Activated CD4-positive, alpha-beta T cell treated with anti-CD3 and anti-CD28 coated beads for 24 hours (primary cell): ENCODE measurements at places on chromosomes 12 and 14.

DNA sequence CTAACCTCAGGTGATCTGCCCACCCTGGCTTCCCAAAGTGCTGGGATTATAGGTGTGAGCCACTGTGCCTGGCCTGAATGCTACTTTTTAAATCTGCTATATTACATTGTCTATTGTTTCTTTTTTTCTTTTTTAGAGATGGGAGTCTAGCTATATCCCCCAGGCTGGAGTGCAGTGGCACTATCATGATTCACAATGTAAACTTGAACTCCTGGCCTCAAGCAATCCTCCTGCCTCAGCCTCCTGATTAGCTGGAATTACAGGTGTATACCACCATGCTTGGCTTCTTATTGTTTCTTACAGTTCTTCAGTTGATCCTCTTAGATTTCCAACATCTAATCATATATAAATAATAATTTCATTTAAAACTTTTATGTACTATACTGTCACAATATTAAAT, 15.3 kb upstream of the WDR20 start:
- no peak for DNase-seq

DNA sequence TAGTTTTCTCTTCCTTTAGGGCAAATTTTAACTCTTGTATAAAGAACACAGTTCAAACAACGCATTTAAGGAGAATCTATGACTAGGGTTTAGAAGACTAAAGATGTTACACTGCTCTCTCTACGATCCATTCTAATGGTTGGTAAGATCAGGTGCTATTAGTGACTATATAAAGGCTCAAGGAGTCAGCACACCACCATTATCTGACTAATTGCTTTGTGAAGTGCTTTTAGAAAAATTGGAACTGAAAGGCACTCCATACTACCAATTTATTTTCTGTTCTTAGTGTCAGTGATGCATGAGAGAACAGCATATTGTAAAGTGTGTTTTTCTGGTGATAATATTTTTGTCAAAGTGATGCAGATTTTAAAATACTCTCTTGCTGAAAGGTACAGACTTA, 136.8 kb downstream of the SYT1 start:
- DNase-seq: no peak

DNA sequence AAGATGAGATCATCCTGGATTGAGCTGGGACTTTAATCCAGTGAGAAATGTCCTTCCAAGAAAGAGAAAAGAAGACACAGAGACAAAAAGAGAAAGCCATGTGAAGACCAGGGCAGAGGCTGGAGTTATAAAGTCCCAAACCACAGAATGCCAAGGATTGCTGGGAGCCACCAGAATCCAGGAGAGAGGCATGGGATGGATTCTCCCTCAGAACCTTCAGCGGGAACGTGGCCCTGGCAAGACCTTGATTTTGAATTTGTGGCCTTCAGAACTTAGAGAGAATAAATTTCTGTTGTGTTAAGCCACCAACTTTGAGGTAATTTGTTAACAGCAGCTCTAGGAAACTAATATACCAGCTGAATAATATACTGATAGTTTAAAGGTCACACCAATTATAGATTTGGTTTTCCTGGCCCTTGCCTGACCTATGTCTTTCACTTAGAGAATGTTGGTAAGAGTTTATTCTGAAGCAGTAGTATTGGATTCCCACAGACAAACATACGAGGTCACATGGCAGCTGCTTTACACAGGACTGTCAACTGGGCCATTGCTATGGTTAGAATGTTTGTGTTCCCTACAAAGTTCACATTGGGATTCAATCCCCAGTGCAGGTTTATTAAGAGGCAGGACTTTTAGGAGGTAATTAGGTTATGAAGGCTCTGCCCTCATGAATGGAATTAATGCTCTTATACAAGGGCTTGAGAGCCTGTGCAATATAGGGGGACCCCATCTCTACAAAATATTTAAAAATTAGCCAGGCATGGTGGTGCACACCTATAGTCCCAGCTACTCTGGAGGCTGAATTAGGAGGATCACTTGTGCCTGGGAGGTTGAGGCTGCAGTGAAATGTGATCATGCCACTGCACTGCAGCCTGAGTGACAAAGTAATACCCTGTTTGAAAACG, 156.5 kb upstream of the EEA1 start:
- no peak for DNase-seq

DNA sequence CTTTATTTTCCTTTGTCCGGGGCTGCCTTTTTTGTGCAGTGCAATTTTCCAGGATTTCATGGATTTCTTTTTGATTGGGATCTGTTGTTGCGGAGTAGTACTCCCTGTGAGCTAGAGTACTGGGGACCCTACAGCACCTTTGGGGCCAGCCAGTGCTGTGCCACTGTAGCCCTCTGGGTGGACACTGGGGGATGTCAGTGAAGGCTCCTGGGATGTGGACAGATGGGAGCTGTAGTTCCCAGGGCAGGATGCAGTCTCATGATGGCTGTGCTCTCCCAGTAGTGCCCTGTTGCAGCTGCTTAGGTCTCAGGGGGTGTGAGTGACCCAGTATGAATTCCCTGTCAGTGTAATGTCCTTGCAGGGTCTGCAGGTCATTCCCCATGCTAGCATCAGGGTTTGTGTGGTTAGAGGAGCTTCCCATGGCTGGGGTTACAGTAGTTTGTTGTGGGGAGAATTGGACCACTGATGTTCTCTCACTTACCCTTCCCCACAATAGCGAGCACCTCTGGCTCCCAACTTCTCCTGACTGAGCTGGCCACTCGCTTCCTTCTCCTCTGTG, 72.2 kb downstream of the BRMS1L start:
- DNase-seq: no peak

- no peak for DNase-seq
These were observed 104.7 kb downstream of the VEZT start for GRCh38 chr12:95322326-95322725.

DNA sequence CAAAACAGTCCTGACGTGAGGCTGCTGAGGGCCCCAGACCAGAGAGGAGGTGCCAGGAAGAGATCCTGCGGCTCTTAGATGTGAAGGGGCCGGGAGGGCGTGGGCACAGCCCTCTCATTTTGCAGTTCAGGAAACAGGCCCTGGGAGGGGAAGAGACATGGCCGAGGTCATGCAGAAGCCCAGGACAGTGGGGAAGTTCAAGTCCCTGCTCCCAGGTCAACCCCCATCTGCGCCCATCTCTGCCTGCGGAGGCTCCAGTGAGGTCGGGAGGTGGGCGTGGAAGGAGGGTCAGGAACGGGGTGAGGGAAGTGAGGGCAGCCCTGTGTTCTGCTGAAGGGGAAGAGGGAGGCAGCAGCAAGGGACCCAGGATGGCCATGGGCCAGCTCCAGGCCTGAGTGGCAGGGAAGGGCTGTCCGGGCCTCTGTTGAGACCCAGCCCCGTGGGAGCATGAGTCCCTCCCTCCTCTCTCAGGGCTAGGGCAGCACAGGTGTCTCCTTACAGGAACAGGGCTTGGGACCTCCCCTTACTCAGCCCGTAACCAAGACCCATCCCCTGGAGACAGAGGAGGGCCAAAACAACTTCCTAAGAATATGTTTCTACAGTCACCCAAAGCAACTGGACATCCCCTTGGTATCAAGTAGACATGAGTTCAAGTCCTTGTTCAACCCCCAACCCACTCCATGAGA, 90.8 kb downstream of the LGMN start:
- no peak for DNase-seq

- no peak for DNase-seq
These were observed 733.0 kb downstream of the RPS29 start for GRCh38 chr14:48853159-48853558.

DNA sequence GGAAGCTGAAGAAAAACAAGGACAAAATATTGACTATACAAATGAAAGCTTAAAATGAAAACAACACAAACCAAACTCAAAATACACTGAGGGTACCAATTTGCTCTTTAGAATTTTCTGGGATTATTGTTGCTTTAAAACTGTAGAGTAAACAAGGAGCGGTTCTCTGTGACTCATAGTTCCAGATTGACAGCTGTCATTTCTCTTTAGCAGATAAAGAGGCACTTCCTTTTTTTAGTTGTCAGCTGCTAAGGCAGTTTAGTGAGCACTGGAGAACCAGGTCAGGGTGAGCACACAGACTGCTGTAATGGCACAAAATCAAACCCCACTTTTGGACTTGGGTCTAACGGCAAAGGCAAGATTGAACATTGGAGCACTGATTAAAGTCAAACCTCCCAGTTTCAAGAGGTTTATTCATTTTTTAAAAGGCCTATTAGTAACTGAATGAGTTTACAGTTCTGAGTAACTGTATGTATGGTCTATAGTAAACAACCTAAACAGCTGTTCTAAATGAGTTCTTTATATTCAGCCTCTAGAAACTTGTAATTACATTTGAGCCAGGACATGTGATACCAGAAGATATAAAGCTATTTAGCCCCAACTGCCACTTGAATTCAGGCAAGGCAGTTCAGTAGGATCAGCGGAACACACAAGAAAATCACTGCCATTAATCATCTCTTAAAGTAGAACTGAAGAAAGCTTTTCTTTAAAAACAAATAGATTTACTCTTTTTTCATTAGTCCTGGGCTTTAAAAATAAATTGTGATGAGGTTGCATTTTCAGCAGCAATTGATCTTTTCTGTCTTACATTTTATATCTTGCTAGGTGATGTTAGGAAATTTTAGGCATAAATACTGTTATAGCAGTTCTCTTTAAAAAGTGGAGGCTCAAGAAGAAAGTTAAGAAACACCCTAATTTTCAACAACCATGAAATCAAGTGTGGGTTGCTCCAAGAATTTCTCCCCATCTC, 71.7 kb upstream of the PRICKLE1 start:
- no peak for DNase-seq

DNA sequence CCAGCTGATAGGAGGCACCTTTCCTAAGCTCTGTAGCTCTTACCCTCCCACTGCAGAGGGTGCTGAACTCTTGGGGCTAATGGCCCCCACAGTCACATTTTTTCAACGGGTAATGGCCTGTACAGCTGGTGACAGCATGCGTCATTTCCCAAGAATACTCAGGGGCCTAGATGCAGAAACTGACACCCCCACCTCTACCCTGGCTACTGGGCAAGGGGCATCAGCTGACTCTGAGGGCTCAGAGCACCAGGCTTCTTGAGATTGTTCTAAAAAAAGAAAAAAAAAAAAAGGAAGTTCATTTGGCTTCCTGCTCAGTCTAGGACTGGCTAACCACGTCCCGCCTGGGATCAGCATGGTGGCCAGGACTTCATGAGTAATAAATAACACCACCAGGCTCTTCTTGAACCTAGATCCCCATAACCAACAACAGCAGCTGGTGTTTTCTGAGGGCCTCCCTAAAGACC, 35.2 kb downstream of the ZFP36L1 start:
- no peak for DNase-seq

GRCh38 chr12:109897029-109897428, 3.0 kb upstream of the TCHP start:
- DNase-seq: no peak

DNA sequence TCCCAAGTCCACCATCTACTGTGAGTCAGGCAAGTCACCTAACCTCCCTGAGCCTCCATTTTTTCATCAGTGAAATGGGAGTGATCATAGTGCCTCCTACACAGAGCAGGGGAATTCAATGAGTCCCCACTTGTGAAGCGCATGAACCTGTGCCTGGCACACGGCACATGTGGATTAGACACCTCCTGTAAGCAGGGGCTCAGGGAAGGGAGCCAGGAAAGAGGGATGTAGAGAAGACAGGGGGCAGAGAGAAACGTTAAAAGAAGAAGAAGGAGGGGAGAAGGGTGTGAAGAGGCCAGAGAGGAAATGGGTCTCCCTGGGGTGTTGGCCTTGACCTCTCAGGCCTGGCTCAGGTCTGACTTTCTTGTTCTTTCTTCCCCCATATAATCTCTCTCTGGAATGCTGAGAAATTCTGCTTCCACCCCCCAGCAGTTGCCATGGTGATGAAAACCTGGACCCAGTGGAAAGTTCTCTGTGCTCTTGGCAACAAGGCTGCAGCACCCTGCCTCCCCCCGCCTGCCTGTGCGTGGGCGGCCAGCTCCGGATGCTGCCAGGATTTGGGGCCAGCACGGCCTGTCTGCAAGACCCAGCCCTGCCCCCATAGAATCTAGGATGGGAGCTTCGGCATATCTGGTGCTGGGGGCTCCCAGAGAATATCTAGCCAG, 94.5 kb downstream of the CALM1 start:
- no peak for DNase-seq

DNA sequence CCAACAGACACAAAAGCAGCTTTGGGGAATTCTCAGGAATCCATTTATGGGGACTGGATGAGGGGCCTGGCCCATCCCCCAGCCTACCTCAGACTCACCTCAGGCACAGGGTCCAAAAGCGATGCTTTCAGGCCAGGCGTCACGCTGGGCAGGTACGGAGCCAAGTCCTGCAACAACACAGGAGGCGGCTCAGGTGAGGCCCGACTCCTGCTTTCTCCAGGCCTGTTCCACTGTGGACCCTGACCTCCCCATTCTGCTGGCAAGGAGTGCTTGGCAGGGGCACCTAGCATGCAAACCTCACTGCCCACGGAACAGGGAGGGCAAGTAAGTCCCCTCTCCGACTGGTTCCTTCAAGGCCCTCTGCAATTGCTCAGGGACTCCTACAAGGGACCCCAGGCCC, 28.6 kb upstream of the RAB35 start:
- no peak for DNase-seq

GRCh38 chr12:99302874-99303273, 344.7 kb upstream of the GARIN6 start:
- no peak for DNase-seq

GRCh38 chr14:67999290-67999689, 179.7 kb downstream of the RAD51B start:
- DNase-seq: no peak

DNA sequence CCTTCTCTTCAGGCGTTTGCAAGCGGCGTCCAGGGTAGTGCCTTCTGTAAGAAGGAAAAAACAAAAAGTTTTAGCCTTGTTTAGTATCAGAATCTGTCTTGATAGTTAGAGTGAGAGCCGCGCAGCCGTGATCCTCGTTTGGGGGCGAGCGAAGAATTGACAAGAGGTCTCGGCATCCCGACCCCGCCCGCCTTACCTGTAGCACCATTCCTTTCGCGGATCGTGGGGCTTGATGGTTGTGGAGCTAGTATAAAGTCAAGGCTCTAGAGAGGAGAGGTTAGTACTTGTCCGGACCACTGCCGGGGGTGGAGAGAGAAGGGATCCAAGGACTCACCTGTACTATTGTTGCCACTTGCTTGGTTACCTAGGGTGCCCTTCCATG, 494 bp downstream of the TMTC3 start:
- DNase-seq: no peak

DNA sequence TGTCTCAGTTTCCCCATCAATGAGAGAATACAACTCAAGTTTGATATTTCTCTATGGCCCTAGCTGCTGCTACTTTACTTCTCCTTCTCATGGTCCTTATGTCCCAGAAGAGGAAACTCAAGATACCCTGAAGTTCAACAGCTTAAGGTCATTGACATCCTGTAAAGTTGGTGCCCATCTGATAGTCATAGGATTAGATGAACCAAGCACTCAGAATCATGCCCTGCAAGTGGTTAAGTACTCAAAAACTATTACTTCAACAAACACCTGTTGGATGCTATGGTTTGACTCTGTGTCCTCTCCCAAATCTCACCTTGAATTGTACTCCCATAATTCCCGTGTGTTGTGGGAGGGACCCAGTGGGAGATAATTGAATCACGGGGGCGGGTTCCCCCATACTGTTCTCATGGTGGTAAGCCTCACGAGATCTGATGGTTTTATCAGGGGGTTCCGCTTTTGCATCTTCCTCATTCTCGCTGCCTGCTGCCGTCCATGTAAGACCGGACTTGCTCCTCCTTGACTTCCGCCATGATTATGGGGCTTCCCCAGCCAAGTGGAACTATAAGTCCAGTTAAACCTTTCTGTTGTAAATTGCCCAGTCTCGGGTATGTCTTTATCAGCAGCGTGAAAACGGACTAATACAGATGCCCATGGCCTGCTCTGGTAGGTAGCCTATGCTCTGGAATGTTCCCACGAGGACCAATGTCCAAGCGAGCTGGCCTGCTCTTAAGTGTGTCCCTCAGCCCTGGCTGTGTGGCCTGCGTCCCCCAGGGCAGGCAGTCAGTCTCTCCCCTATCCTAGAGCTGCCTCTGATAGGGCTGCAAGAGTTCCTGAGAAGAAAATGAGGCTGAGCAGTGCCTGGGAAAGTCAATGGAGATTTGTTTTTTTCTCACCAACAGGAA, 18.1 kb downstream of the CAMKK2 start:
- no peak for DNase-seq
